ENCODE measurements at places on chromosomes 4 and X. TPM values are rescaled to one million over a fixed set of nuclear protein-coding genes. Genes with fewer than 3 reads are reported as not detected.
A peak's percentile ranks its signal among the peaks of the same experiment; 100 is the strongest.

- peak overlapping the region; percentile 32 for H3K27ac ChIP-seq
- H3K4me1 ChIP-seq = no peaks in the 10 kb centered on the region
- no peak for DNase-seq
- no peaks in the 10 kb centered on the region for H3K27me3 ChIP-seq
Measured at GRCh38 chr4:102598762-102599374, 97.7 kb downstream of the NFKB1 start.

- peaks cover 15% of the 10 kb centered on the region for H3K36me3 ChIP-seq
- no peak overlapping the region for H3K27ac ChIP-seq
- no peak overlapping the region for H3K4me3 ChIP-seq
Measured at GRCh38 chr4:139694522-139695107, 29.0 kb downstream of the MGST2 start.

DNA sequence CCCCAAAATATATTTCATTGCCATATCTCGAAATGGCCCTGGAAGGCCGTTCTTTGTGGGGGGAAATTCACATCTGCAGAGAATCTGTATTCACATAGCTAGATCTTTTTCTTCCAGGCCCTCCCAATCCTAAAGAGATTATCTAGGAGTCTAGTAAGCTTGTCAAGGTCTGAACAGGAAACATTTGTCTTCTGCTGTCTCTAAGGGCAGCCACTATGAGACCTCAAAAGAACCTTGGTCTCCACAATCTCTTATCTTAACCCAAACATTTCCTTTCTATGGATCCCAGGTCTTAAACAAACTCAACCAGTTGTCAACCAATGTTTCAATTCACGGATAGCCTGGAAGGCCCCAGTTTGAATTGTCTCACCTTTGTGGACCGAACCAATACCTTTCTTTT lies 45.0 kb downstream of the CRLF2 start:
- H3K4me1 ChIP-seq = no peaks in the 10 kb centered on the region
- no peaks in the 10 kb centered on the region for H3K27me3 ChIP-seq
- no peak overlapping the region for H3K4me3 ChIP-seq
- no peak overlapping the region for H3K27ac ChIP-seq
- no peaks in the 10 kb centered on the region for H3K36me3 ChIP-seq
- peak; percentile 35 for DNase-seq

GRCh38 chr4:10151182-10151581 lies 34.6 kb upstream of the WDR1 start:
- H3K36me3 ChIP-seq = no peaks in the 10 kb centered on the region
- no peak overlapping the region for H3K4me3 ChIP-seq
- no peak for DNase-seq

- H3K27me3 ChIP-seq = no peaks in the 10 kb centered on the region
- H3K27ac ChIP-seq = no peak overlapping the region
- peak; percentile 14 for DNase-seq
- H3K36me3 ChIP-seq = peaks cover 3% of the 10 kb centered on the region
- H3K4me3 ChIP-seq = no peak overlapping the region
- H3K4me1 ChIP-seq = no peaks in the 10 kb centered on the region
Measured at GRCh38 chrX:49106930-49107329, 16.6 kb downstream of the GPKOW start.

DNA sequence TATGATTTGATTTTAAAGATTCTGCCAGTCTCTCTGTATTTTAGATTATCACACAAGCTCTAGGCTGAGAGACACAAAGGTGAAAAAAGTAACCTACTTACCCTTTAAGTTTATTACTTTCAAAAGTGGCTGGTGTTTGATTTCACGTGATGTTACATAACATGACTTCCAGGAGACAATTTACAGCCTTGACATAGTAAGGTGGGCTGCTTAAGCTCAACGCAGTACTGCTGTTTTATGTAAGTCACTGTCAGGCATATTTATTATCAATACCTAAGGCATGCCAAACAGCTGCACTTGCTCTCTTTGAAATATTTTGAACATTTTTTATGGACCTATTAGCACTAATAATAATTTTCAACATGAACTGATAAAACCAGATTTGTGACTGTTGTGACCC lies 451.5 kb upstream of the FAM241A start:
- H3K27me3 ChIP-seq = no peaks in the 10 kb centered on the region
- H3K4me1 ChIP-seq = no peaks in the 10 kb centered on the region
- no peak overlapping the region for H3K4me3 ChIP-seq

GRCh38 chr4:13891544-13891939 lies 264.0 kb upstream of the BOD1L1 start:
- H3K36me3 ChIP-seq = no peaks in the 10 kb centered on the region
- H3K4me3 ChIP-seq = no peak overlapping the region
- H3K27ac ChIP-seq = no peak overlapping the region

- H3K4me3 ChIP-seq = no peak overlapping the region
- DNase-seq = no peak
- no peaks in the 10 kb centered on the region for H3K27me3 ChIP-seq
- no peaks in the 10 kb centered on the region for H3K4me1 ChIP-seq
Measured at GRCh38 chr4:98682719-98683118, 24.3 kb upstream of the TSPAN5 start.

DNA sequence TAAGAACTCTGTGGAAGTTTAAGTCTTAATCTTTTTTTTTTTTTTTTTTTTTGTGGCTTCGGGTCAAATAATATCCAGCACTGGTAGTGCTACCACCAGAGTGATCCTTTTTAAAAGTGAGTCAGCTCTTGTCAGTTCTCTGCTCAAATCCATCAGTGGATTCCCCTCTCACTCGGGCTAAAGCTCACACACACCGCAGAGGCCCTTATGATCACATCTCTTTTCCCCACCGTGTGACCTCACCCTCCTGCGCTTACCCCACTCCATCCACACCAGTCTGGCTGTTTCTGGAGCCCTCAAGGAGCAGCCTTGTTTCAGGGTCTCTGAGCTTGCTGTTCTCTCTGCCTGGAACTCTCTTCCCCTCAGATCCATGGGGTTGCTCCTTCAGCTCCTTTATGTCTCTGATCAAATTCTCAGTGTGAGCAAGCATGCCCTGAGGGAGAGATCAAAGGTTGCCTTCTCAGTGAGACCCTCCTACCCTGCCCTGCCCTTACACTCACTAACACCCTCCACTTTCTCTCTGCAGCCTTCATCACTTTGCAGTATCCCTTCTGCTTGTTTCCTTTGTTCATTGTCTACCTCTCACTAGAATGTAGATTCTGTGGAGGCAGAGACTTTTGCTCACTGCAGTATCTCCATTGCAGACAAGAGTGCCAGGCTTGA lies 19.8 kb upstream of the BEND4 start:
- no peak overlapping the region for H3K27ac ChIP-seq
- H3K4me3 ChIP-seq = no peak overlapping the region
- H3K27me3 ChIP-seq = no peaks in the 10 kb centered on the region
- H3K36me3 ChIP-seq = no peaks in the 10 kb centered on the region
- no peak for DNase-seq
- H3K4me1 ChIP-seq = no peaks in the 10 kb centered on the region

DNA sequence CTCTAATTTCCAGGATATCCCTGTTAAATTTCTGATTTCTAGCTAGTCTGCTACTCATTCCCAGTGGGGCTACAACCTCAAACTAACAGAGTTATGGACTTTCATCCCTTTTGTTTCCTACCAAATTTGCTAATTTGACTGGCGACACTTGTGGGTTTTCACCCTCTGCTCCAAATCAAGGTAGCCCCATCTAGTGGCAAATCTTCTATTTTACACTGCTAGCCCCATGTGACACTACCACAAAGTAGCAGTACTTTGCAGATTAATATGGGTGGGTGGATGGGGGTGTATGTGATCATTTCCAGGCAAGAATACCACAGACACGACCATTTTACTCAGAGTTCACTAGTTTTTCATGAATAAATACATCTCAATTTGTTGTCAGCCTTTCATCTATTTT lies 150.3 kb downstream of the MSL3 start:
- no peaks in the 10 kb centered on the region for H3K36me3 ChIP-seq
- H3K4me3 ChIP-seq = no peak overlapping the region
- no peaks in the 10 kb centered on the region for H3K27me3 ChIP-seq
- no peaks in the 10 kb centered on the region for H3K4me1 ChIP-seq
- no peak overlapping the region for H3K27ac ChIP-seq

- no peaks in the 10 kb centered on the region for H3K4me1 ChIP-seq
- H3K27me3 ChIP-seq = no peaks in the 10 kb centered on the region
- H3K27ac ChIP-seq = no peak overlapping the region
- H3K4me3 ChIP-seq = no peak overlapping the region
- no peaks in the 10 kb centered on the region for H3K36me3 ChIP-seq
Measured at GRCh38 chrX:139974471-139974870, 9.2 kb upstream of the CXorf66 start.

DNA sequence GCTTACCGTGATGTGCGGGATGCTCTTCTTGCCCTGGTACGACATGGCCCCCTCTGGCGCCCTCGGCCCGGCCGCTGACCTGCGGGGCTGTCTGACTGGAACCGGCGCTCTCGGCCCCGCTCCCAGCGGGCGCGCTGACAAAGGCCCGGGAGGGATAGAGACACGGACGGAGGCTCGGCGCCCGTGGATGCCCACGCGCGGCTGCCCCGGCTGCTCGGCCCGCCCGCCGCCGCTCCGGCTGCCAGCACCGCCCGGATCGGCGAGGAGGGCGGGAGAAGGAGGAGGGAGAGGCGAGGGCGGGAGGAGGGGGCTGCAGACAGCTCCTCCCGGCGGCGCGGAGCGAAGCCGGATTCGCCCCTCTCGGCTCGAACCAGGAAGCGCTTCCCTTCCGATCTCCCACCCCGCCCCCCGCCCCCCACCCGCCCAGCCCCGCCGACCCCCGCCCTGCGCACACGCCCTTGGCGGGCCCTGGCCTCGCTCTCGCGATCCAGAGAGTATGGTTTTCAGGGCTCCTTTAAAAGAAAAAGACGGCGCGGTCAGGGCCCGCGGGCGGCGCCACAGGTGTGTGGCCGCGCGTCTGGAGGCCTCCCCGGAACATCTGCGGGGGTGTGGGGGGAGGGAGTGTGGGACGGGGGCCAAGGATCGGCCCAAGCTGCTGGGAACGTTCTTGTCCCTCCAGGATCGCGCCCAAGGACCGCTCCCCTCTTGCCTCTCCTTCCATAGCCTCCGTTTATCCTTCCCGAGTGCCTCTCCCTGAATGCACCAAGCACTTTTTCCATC lies 4.5 kb downstream of the CRMP1 start:
- no peak overlapping the region for H3K27ac ChIP-seq
- H3K4me1 ChIP-seq = no peaks in the 10 kb centered on the region
- H3K27me3 ChIP-seq = peaks cover 30% of the 10 kb centered on the region
- no peaks in the 10 kb centered on the region for H3K36me3 ChIP-seq

The FAM241A gene
- 2.9 TPM for total RNA-seq

The SLC6A14 gene
- total RNA-seq = not detected

The GPR82 gene
- total RNA-seq = 0.98 TPM

The GPR34 gene
- 17.9 TPM for total RNA-seq

The NR3C2 gene
- total RNA-seq = 43.4 TPM

The CD40LG gene
- 0.85 TPM for total RNA-seq

The BTK gene
- total RNA-seq = 13.9 TPM

Data from kidney (tissue), 22 donors.